ENCODE measurements at places on chromosomes 3 and 15.

- DNase-seq: no peak
These were observed 39.7 kb upstream of the ZNF280D start for GRCh38 chr15:56772868-56773639.

GRCh38 chr3:180646187-180646790, 33.0 kb downstream of the CCDC39 start:
- no peak for DNase-seq

- no peak for DNase-seq
These were observed 8.3 kb downstream of the PLD1 start for GRCh38 chr3:171801738-171802589.

DNA sequence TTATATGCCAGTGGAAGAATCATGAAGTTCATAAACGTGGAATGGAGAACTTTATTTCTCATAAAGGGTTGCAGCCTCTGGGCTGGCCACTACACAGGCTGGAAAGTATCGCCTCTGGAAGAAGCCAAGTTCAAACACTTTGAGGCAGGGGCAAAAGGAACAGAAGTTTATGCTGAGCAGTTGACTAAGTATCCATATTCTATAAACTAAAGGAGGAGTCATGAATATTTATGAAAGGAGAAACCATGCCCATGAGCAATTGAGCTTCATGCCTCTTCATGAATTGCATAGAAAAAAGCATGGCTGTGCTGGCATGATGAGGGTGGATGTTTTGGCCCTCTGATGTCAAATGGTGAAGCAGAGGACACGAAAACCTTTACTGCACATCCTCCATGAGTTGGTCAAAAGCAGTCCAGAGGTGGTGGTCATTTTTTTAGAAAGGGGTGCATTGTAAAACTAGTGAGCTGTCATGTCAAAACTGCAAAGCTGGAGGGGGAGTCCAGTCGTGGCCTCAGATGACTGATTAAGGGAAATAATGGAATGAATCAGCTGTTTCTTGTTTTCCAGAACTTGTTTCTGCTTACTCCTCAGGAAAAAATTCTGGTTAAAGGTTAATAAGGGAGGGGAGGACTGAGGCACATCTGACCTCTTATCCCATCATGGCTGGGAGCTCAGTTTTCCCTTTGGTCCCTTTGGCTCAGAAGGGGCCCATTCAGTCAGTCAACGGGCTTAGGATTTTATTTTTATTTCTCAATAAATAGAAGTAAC, 276.7 kb downstream of the CHL1 start:
- no peak for DNase-seq

DNA sequence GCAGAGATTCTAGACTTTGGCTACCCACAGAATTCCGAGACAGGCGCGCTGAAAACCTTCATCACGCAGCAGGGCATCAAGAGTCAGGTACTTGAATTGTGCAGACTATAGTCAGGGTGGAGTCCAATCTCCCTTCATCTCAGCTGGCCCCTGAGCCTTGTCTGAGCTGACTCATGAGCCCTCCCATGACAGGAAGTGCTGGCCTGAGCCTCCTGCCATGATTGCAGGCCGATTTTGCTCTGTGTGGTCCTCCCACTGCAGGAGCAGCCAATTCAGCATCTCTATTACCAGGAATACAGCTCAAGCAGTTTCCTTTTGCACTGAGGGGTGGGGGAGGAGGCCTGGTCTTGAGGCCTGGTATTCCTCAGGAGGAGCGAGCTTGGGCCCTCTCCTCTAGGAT, 5.5 kb downstream of the AP2M1 start:
- no peak for DNase-seq

DNA sequence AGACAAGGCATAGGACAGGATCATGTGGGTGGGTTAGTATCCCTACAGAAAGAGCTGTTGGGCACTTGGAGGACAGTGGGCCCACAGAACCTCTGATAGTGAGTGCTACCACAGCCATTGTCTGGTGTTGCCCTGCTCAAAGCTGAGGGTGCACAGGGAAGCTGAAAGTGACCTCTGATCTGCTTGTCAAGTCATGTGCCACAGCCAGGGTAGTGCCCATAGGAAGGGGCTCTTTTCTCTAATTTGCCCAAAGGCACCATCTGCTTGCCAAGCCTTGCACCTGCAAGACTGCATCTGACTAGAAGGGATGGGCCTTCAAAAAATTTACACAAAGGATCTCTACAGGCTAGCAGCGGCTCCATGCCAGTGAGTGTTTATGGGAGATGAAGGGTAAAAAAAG, 87.4 kb upstream of the GSK3B start:
- no peak for DNase-seq

DNA sequence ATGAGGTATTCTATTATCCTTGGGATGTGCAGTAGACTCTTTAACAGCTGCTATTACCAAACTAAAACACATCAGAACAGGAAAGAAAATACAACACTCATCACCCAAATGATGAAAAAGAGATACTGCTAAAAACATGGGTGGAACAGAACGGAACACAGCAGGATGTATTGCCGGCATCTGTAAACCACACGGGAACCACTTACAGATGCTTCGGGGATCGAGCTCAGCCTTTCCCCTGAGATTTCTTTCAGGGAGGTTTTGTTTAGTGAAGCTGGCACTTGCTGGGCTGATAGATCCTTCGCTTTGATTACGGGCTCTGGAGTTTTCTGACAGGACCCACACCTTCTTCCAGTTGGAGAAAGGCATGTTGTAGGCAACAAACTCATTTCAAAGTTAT, 182.3 kb upstream of the FAM3D start:
- no peak for DNase-seq

- no peak for DNase-seq
These were observed 213.7 kb downstream of the PDCD6IP start for GRCh38 chr3:34012102-34012461.

GRCh38 chr3:69791919-69792399, 52.7 kb downstream of the MITF start:
- no peak for DNase-seq

DNA sequence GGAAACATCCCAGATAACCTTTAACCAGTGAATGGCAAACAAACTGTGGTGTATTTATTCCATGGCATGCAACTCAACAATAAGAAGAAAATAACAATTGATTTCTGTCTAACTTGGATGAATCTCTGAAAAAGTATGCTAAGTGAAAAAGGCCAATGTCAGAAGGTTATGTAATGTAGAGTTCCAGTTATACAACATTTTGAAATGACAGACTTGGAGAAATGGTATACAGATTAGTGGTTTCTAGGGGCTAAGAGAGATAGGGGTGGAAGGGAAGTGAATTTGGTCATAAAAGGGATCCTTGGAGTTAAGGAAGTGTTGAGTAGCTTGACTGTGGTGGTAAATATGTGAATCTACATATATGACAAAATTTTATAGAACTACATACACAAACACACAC, 269.4 kb upstream of the SUCLG2 start:
- DNase-seq: no peak

DNA sequence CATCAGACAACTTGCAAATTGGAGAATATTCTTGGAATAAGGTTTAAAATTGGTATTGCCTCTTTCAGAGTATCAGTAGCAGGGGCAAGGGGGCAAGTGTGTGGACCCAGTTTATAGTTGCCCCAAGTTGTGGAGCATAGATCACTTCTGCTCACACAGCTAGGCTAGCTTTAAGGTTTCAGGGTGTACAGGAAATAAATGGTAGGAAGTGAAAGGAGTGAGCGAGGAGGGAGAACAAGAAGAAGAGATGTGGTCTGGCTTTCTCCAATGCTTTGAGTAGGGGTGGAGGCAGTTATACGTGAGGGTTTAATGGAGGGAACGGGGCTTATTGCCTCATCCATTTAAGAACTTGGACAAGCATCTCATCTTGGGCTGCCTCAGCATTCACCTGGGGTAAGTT, 290.0 kb upstream of the CFAP20DC start:
- DNase-seq: no peak

GRCh38 chr3:129063841-129064482, 3.4 kb downstream of the GP9 start:
- no peak for DNase-seq

DNA sequence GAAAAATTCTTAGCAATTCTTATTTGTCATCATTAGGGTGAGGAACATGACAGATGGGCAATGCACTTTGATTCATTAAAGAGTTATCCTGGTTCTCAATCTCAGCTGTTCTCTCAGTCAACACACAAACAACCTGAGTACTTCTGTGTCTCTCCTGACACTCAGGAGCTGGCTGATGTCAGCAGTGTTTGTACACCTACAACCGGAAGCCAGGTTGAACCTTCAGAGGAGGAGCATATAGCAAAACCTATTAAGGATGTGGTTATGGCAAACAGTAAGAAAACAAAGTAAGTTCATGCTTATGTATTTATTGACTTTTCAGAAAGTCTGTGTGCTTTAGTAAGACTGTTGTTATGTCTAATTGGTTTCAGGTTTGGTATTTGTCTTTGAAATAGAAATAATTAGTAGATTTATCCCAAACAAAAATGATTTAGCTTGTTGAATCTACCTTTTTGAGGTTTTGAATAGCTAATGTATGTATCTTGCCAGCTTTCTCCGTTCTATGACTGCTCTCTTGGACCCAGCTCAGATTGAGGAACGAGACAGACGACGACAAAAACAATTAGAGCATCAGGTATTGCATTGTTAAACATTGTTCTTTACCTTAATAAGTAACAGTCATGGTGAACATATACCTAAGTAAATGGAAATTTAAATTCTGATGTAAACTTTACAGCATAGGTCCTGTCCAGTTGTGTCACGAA, 36.6 kb downstream of the CCDC66 start:
- DNase-seq: no peak

- peak; percentile 36 for DNase-seq
These were observed 69.7 kb upstream of the LRRFIP2 start for GRCh38 chr3:37243820-37244748.

DNA sequence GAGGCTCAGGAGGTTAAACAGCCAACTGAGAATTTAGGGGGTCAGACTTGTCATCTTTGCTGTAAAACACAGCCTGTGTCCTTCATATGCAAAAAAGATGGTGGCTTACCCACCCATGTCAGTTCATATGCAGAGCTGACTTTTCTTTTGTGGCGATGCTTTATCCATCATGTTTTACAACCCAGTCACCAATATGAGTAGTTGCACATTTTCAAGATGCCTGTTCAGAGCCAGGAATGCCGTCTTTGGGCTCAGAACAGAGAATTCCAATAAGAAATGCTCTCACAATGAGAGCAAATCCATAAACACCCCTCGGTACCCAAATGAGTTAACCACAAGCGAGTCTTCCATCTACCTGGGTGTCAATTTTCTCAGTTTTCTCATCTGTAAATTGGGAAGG, 83.6 kb downstream of the TIGIT start:
- no peak for DNase-seq

DNA sequence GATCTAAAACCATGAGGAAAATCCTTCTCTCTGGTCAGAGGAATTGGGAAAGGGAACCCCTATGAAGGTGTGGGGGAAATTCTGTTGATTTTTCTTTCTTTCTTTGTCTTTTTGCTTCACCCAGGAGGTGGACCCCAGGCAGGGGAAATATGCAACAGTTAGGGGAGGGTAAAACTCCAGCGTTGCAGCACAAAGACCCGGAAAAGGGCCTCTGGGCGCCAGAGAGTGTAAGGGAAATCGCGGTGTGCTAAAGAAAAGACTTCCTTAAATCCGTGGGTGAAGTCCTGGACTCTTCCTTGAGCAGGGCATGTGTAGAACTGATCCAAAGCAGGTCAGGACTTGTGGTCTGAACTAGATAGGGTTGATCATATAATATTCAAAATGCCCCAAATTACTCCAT, 11.1 kb upstream of the TBC1D21 start:
- no peak for DNase-seq

- no peak for DNase-seq
These were observed 26.2 kb downstream of the IDH3A start for GRCh38 chr15:78175330-78175729.

DNA sequence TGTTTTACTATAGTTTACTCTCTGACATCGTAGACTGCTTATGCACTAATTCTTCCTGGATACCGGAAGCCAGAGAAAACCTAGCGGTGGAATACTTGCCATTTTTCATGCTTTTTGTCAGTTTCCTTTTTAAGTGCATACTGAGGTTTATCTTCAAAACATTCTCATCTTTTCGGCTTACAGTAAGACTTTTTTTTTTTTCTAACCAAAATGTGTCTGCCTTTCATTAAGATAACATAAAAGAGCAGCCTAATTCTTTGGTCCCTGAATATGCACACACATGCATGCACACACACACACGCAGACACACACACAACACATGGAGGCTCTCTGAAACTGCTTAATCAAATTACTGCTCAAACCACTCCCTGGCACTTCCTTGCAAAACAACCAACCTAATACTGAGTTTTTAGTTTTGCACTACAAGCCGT, 1.3 kb downstream of the ZNF445 start:
- DNase-seq: no peak

- no peak for DNase-seq
These were observed 75.9 kb upstream of the CADPS start for GRCh38 chr3:62951037-62951613.

GRCh38 chr3:122350814-122351418, 25.9 kb downstream of the CSTA start:
- DNase-seq: no peak

- no peak for DNase-seq
These were observed 225.6 kb upstream of the TLE3 start for GRCh38 chr15:70323111-70323851.

GRCh38 chr3:149368674-149369497, 8.6 kb downstream of the TM4SF1 start:
- no peak for DNase-seq

GRCh38 chr3:73036694-73037591, 24.5 kb upstream of the EBLN2 start:
- no peak for DNase-seq

DNA sequence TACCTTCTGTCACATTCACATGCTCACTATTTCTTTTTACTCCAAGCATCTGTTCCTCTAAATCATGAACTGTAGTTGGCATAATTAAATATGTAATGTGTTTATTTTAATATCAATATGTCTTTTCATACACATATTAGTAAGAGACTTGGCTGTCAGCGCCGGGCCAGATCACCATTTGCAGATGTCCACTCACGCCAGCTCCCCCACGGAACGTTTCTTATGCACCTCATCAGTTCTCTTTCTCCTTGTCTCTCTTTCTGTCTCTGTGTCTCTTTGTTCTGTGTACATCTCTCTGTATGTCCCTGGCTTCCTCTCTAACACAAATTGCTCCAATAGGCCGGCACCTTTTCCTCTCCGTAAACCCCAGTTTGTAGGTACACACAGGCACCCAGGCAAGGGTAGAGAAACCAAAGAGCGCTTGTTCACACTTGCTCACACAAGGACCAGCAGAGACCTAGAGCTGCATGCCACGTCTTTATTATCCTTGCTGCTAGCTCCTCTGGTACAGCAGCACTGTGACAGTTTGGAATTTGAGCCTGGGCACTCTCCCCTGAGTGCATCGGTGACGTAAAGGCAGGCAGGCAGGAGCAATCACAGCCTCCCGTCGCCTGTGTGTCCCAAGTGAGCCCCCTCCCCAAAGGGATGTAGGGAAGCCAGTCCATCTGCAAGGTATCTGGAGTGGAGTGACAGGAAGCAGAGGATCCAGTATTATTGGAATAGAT, 40.4 kb downstream of the CACNA1D start:
- no peak for DNase-seq

GRCh38 chr3:45080824-45081223, 54.7 kb downstream of the CLEC3B start:
- DNase-seq: no peak

DNA sequence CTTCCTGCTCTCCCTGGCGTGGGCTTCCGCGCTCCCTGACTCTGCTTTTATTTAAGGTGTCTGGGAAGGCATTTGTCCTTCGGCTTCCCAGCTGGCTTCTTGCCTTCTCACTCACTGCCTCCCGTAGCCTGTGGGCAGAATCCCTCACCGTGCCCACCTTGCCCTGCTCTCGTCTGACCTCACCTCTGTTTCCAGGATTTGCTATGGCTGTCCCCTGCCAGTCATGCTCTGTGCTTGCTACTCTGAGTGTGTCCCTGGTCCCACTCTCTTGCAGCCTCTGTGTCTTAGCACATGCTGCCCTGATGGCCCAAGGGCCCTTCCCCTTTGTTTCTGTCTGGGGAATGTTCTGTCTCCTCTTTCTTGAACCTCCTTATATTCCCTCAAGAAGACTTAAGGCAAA, 26.2 kb downstream of the LPP start:
- DNase-seq: no peak
